ENCODE measurements at places on chromosomes 5 and 9.
A peak's percentile ranks its signal among the peaks of the same experiment; 100 is the strongest.

- H3K4me3 ChIP-seq: no peak overlapping the region
- H3K4me1 ChIP-seq: no peaks in the 10 kb centered on the region
- peaks cover 40% of the 10 kb centered on the region for H3K27me3 ChIP-seq
- H3K27ac ChIP-seq: no peak overlapping the region
These were observed 9.3 kb upstream of the OTULIN start for GRCh38 chr5:14655146-14655741.

GRCh38 chr5:158992037-158992740, 107.5 kb downstream of the EBF1 start:
- H3K4me1 ChIP-seq: peaks cover 66% of the 10 kb centered on the region
- H3K36me3 ChIP-seq: no peaks in the 10 kb centered on the region
- DNase-seq: no peak
- peak overlapping the region; percentile 9 for H3K27ac ChIP-seq
- H3K27me3 ChIP-seq: peaks cover 2% of the 10 kb centered on the region

DNA sequence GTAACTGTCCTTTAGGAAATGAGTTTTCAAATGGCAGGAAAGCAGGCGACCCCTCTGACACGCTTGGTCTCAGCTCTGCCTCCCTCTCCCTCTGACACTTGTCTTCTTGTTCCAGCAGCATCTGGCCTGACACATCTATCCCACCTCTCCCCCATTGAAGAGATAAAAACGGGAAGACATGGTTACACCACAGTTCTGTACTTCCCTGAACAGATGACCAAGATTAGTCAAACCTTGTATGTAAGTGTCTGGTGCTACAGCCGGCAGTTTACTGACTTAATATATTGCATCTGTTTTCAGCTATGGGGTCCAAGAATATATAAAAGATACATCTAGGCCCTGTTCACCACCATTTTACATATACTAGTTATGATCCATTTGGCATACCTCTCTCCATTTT, 29.6 kb upstream of the MLLT3 start:
- H3K4me1 ChIP-seq: no peaks in the 10 kb centered on the region
- H3K4me3 ChIP-seq: no peak overlapping the region
- DNase-seq: no peak
- H3K36me3 ChIP-seq: peaks cover 9% of the 10 kb centered on the region
- peaks cover 3% of the 10 kb centered on the region for H3K27me3 ChIP-seq

- no peaks in the 10 kb centered on the region for H3K27me3 ChIP-seq
- peaks cover 28% of the 10 kb centered on the region for H3K4me1 ChIP-seq
- H3K4me3 ChIP-seq: no peak overlapping the region
- DNase-seq: no peak
These were observed 8.5 kb downstream of the DIPK1B start for GRCh38 chr9:136720898-136721338.

DNA sequence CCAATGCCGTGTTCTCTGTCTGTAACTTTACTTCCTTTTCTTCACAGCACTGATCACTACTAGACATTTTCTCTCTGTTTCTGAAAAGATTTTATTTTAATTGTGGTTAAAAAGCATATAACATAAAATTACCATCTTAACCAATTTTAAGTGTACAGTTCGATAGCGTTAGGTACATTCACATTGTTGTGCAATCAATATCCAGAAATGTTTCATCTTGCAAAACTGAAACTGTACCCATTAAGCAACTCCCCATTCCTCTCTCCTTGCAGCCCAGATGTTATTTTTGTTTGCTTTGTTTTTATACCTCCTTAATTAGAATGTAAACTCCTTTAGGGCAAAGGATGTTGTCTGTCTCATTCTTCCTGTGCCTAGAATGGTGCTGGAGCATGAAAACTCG, 47.5 kb downstream of the COL27A1 start:
- no peak for DNase-seq
- H3K4me1 ChIP-seq: peaks cover 40% of the 10 kb centered on the region
- no peak overlapping the region for H3K4me3 ChIP-seq
- H3K36me3 ChIP-seq: peaks cover 13% of the 10 kb centered on the region
- H3K27me3 ChIP-seq: peaks cover 6% of the 10 kb centered on the region

- H3K27ac ChIP-seq: peak overlapping the region; percentile 26
- no peak overlapping the region for H3K4me3 ChIP-seq
- H3K36me3 ChIP-seq: peaks cover 44% of the 10 kb centered on the region
- H3K27me3 ChIP-seq: no peaks in the 10 kb centered on the region
- DNase-seq: no peak
These were observed 15.6 kb downstream of the RIOK2 start for GRCh38 chr5:97167435-97167834.

DNA sequence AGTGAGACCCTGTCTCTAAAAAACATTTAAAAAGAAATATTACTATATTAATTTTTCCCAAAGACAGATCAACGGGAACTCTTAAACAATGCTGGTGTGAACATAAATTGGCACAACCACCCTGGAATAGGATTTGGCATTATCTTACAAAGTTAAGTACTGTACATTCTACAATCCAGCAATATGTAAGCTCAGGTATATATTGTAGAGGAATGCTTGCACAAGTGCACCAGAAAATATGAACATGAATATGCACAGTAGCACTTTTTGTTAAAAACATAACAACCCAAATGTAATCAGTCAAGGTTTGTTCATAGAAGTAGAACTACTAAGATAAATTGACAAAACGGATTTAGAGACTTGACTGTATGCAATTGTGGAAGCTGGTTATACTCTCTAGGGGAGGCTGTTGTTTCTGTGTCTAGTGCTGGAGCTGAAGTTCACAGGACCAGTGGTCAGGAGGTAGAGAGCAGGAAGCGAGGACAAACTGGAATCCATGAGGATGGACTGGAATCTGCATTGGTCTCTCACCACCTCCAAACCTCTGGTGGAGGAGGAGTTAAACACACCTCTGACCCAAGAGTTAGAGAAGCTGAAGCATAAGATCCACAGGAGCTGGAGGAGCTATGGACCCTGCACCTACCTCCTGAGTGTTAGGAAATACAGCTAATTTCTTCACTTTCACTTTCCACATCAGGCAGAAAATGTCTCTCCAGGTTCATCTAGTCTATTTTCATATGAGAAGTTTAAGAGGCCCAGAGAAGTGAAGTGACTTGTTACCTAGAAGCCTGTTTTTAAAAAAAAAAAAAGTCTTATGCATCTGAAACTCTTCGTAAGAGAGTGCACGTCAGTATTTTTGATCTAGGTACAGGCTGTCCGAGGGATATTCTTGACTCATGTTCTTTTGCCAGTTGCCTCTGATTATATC, 20.3 kb upstream of the RIC1 start:
- H3K27me3 ChIP-seq: no peaks in the 10 kb centered on the region
- DNase-seq: no peak
- no peaks in the 10 kb centered on the region for H3K4me1 ChIP-seq
- H3K4me3 ChIP-seq: no peak overlapping the region
- no peak overlapping the region for H3K27ac ChIP-seq
- H3K36me3 ChIP-seq: peaks cover 5% of the 10 kb centered on the region

DNA sequence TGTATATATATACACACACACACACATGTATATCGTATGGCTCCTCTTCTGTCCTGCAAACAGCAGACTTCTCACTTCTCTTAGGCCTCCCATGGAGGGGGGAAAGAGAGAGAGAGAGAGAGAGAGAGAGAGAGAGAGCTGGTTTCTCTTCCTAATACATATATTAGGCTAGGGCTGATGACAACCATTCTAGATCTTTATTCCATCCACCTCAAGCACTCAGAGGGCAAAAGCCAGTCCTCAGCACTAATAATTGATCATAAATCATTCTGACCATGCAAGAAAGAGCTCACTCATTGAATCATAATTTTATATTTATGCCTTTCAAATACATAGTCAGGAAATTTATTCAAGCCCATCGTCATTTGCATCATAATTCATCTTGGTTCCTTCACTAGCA, 47.0 kb downstream of the CFAP90 start:
- no peak for DNase-seq
- H3K27ac ChIP-seq: no peak overlapping the region
- H3K4me3 ChIP-seq: no peak overlapping the region
- H3K36me3 ChIP-seq: peaks cover 74% of the 10 kb centered on the region
- H3K4me1 ChIP-seq: no peaks in the 10 kb centered on the region

DNA sequence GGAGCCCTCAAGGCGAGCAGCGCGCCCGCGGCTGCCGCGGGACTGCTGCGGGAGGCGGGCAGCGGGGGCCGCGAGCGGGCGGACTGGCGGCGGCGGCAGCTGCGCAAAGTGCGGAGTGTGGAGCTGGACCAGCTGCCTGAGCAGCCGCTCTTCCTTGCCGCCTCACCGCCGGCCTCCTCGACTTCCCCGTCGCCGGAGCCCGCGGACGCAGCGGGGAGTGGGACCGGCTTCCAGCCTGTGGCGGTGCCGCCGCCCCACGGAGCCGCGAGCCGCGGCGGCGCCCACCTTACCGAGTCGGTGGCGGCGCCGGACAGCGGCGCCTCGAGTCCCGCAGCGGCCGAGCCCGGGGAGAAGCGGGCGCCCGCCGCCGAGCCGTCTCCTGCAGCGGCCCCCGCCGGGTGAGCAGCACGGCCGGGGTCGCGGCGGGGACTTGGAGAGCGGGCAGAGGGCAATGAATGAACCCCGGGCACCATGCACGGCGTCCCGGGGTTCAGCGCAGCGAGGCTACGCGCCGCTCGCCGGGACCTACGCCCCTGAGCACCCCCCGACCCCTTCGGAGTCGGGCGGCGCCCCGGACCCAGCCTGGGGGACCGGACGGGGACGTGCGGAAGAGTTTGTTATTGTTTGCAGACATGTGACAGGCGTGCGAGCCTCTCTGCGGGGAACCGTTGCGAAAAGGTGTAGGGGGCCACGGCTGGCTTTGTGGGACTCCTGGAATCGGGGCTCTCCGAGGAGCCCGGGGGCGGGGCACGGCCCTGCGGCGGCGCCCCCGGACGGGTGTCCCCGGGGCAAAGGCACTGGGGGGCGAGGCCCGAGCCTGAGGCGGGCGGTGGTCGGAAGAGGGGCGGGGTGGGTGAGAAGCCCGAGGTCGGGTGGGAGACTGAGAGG, 553 bp downstream of the MAP3K1 start:
- H3K4me1 ChIP-seq: peaks cover 36% of the 10 kb centered on the region
- H3K4me3 ChIP-seq: peak overlapping the region; percentile 87
- H3K27me3 ChIP-seq: peaks cover 16% of the 10 kb centered on the region
- H3K36me3 ChIP-seq: peaks cover 6% of the 10 kb centered on the region
- H3K27ac ChIP-seq: no peak overlapping the region
- DNase-seq: no peak
